ENCODE measurements at places on chromosomes 1 and 21.

GRCh38 chr1:209839875-209840546 is 12.2 kb downstream of the UTP25 start:
- DNase-seq = no peak

DNA sequence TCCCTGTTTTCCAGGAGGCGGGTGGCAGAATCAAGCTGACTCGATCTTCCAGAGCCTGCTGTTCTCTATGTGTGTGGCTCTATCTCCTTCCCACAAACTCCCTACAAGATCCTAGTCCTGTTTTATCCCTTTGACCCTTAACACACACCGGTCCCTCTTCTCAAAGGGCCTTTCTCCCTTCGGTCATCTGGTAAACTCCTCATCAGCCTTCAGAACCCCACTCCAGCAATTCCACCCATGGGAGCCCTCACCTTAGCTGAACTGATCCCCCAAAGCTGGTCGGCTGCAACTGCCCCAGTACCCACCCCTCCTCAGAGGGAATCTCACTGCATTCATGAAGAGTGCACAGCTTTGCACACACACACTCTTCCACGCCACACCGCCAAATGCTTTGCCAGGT is 184.9 kb downstream of the IGSF21 start:
- DNase-seq = no peak

DNA sequence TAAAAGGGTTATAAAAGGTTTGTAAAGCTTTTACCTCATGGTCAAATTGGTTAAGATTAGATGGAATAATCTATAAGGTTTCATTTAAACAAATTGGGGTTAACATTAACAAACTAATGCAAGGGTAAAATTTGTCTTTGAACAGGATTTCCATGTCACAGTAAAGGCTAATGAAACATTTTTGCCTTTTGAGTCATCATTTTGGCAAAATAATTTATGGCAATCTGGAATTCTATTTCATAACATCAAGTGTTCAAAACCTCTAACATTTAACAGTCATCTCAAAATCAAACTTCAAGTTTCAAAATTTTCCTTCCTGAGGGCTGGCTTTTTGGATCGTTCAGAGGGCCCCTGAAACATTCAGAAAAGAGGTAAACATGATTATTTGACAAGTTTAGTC is 6.6 kb upstream of the CD46 start:
- no peak for DNase-seq

DNA sequence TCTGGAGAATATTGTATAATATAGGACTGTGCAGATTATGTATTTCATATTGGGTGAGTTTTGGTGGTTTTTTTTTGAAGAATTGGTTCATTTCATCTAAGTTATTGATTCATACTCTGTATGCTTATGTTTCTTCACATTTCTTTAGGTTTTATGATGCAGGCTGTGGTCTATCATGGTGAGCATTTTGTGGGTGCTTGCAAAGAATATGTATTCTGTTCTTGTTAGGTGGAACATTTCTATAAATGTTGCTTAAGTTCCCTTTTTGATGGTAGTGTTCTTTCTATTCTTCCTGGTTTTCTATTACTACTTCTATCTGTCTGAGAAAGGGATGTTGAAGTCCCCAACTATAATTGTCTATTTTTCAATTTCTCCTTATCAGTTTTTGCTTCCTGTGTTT is 42.6 kb downstream of the PKN2 start:
- DNase-seq = no peak

- no peak for DNase-seq
These were observed 59.2 kb downstream of the NPHP4 start for GRCh38 chr1:5933050-5933449.

DNA sequence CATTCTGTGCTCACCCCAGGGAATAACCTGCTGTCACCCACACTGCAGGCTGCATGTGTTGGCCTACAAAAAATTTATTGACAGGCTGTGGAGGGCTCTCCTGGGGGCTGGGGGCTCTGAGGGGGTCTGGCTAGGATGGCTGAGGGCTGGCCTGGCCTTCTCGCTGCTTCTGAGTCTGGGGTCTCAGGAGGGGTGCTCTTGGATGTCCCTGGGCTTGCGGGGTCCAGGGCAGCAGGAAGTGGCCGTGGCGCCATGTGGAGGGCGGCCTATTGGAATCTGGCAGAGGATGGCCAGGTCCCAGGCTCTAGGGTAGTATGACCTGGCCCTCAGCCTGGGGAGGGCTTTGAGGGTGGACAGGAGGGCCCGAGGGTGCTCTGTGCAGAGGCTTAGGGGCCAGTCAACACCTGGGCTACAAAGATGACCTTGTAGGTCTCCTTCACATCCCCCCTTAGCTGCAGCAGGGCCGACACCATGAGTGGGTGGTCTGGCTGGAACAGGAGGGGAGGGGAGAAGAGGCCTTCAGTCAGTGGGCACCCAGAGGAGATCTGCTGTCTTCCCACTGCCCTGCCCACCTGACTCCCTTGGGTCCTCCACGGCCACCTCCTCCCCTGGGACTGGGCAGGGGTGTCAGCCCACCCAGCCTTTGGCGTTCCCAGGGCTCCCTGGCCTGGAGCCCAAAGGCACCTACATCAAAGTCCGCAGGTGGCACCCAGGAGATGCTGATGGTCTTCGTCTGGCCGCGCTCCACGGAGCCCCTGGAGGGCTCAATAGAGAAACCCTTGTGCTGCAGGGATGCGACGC is 3.0 kb upstream of the TMEM52 start:
- no peak for DNase-seq

DNA sequence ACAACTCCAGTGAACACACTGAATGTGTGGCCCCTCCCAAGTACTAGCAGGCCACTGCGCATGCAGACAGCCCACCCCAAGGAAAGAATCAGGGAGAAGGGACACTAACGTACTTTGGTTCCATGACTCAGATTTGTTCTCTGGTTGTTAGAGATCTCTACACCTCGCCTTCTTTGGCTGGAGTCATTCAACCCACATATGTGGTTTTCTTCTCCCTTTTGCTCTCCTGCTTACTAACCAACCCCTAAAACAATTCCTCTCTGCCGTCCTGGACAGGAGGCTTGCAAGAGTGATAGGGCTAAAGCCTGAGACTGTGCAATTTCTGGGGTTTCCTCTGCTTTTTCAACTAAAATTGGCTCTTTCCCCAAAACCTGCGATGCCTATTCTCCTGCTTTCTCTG is 5.7 kb upstream of the CD48 start:
- DNase-seq = no peak

GRCh38 chr1:50699795-50700194 is 260.3 kb downstream of the FAF1 start:
- DNase-seq = no peak

DNA sequence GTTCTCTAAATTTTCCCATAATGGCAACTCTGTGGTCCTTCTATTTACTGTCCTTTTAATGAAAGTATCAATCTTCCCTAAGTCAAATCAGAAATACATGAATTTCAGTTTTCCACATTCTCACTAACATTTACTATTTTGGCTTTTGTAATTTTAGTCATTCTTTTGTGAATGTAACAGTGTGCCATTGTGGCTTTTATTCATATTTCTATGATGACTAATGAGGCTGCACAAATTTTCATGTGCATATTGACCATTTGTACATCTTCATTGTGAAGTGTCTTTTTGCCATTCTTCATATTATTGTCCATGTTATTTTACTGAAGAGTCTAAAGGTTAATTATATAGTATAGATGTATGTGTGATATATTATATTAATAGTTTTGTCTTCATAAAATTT is 431.0 kb upstream of the BRINP3 start:
- no peak for DNase-seq

DNA sequence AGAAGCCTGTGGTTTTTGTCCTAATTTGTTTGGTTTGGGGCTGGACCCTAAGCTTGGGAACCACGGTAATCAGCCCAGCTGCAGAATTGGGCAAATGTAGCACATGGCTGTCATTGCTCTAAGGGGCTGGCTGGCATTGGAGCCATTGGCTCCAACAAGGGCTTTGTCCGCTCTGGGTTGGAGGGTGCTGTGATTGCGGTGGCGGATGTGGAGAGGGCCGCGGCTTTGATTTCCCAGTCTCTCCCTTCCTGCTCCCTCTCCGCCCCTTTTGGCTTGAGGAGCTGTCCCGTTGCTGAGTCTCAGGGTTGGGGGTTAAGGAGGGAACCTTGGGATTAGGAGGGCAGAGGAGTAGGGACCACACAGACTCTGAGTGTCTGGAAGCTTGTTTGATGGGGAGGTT is 91.7 kb upstream of the CD34 start:
- no peak for DNase-seq

- DNase-seq = no peak
These were observed 26.4 kb downstream of the TRAF5 start for GRCh38 chr1:211352985-211353515.

DNA sequence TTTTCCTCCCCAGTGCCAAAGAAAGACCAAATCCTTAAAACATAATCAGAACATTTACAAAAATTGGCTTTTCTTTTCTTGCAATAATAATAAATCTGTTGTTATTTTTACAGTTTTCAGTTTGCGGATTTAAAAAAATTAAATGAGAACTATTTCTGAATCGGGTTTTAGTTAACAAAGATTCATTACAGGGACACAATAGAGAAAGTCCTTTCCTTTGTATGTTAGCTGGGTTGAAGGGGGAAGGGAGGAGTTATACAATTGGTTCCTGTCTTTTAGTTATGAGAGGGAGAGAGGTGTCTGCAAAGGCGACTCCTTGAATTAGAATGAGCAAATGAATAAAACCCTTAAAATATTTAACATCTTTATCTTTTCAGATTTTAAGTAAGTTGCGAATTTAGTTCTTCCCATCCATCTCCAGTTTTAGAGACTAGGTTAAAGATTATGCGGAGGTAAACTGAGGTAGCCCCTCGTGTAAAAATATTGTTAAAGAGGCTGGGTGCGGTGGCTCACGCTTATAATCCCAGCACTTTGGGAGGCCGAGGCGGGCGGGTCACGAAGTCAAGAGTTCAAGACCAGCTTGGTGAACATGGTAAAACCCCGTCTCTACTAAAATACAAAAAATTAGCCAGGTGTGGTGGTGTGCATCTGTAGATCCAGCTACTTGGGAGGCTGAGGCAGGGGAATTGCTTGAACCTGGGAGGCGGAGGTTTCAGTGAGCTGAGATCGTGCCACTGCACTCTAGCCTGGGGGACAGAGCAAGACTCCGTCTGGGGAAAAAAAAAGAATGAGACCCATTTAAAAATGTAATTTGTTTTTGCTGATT is 3.9 kb downstream of the SPEN start:
- DNase-seq = no peak

GRCh38 chr1:206782448-206782847 is 10.2 kb upstream of the IL10 start:
- no peak for DNase-seq

DNA sequence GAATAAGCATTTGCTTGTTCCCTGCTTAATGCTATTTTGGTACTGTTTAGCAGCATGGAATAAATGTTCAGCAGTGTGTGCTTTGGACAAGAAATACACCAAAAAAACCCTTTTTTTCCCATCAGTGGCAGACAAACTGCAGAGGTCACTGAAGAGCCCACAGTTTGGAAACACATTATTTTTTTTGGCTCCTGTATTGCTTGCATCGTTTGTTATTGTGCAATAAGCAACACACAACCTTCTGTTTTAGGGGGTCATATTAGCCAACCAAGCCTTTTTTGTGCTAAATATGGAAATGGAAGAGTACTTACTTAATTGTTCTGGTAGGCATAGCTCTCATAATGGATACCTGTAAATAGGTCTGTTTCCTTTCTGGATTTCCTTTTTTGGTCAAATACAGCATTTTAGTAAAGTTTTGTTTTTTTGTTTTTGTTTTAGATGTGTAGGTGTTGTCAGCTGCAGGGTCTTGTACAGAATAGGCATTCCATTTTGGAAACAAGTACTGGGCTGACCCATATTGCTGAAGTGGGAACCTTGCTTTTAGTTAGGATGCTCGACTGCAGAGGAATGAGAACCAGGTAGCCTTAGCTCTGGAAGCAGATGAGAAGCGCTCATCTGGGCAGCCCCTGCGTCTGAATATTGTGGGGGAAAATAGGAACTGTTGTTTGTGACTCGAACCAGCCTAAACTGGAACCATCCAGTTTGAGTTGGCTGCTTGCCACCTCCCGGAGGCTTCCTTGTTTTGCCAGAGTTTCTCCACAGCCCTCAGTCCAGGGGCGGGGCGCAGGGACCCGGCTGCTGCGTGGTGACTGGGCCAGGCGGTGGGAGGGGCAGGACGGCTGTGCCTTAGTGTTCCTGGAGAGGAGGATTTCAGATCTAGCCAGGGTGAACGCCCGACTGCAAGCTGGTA is 38.4 kb downstream of the SPEN start:
- peak; percentile 91 for DNase-seq
